ENCODE measurements at places on chromosomes 6 and 20.

GRCh38 chr6:14470671-14471070, 353.1 kb downstream of the CD83 start:
- no peak for DNase-seq

GRCh38 chr6:113354204-113354895, 502.8 kb upstream of the MARCKS start:
- DNase-seq, result no peak

- DNase-seq, result no peak
These were observed 848.8 kb upstream of the MAP3K7 start for GRCh38 chr6:91435630-91436029.

- no peak for DNase-seq
These were observed 67.8 kb upstream of the RALGAPA2 start for GRCh38 chr20:20780127-20780824.

GRCh38 chr6:131787766-131788712, 19.8 kb upstream of the ENPP1 start:
- DNase-seq, result no peak

DNA sequence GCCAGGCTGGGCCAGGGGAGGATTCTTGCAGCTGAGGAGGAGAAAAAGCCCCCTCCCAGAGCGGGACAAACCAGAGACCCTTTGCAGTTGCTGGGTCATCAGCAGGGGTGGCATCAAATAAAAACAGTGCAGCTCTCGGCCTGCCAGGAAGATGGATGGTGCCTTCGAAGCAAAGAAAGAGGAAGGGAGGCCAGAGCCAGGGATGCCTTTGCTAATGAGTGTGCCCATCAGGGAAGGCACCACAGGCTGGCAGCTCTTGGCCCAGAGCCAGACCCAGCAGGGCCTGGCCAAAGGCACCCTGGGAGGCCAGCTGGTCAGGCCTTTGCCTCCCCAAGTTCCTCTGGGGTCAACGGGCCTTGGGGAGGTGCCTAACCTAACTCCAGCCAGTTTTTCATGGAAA, 26.3 kb upstream of the ZNF318 start:
- DNase-seq, result no peak

DNA sequence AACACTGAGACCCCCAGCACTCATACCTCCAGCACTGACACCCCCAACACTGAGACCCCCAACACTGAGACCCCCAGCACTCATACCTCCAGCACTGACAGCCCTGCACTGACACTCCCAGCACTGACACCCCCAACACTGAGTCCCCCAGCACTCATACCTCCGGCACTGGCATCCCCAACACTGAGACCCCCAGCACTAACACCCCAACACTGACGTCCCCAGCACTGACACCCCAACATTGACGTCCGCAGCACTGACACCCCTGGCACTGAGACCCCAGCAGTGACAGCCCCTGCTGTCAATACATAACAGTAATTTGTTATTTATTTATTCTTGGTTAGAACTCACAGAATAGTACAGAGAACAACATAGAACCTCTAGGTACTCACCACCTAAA, 58.0 kb downstream of the ERMARD start:
- DNase-seq, result no peak

DNA sequence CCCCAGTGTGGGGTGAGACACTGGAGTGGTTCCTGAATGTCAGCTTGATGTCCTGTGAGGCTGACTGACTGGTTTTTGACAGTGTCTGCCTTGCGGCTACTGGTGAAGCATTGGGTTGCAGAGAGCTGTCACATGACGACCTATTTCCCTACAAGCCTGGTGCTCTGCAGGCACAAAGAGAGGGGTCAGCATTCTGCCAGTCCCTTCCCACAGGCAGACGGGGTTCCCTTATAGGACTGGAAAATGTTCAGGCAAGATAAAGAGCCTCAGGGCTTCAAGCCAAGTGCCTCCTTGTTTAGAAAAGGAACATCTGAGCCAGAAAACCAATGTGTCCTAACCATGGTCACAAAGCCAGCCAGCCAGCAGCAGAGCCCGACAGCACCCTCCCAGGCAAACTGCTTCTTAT, 11.0 kb downstream of the LY86 start:
- no peak for DNase-seq

- no peak for DNase-seq
These were observed 52.7 kb upstream of the PTGIS start for GRCh38 chr20:49620364-49621240.

GRCh38 chr6:26372308-26373144, 7.5 kb downstream of the BTN3A2 start:
- DNase-seq, result no peak

DNA sequence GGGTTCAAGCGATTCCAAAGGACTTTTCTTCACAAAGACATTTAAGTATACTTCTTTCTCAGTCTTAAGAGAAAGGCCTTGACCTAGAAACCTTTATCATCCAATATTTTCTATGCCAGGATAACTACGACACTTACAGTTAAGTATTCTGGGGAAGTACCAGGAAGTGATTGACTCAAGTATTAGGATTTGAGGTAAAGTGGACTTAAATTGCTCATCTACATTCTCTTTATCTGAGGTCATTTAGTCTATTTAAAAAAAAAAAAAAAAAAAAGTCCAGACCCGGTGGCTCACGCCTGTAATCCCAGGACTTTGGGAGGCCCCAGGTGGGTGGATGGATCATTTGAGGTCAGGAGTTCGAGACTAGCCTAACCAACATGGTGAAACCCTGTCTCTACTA, 114.7 kb downstream of the ZFAND3 start:
- DNase-seq, result no peak

DNA sequence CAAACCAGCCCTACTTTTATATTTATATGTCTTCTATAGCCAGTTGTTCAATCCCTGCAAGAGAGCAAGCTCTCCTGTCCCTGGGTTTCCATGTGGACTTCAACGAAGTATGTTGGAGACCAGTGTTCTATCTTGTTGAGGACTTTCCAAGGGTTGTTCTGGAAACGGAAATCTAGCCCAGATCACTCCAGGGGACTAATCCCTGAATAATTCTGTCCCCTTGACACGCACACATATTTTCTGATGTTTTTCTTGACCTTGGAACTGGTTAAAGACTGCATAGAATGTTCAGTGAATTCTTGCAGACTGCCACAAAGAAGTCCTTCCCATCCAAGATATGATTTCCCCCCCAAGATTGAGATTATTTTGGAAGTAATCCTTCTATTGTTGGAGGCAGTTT, 9.5 kb upstream of the MYLK2 start:
- DNase-seq, result no peak

- DNase-seq, result no peak
These were observed 290.8 kb upstream of the RNF24 start for GRCh38 chr20:4306206-4306605.

GRCh38 chr6:129279343-129280292, 396.7 kb downstream of the LAMA2 start:
- DNase-seq, result no peak

DNA sequence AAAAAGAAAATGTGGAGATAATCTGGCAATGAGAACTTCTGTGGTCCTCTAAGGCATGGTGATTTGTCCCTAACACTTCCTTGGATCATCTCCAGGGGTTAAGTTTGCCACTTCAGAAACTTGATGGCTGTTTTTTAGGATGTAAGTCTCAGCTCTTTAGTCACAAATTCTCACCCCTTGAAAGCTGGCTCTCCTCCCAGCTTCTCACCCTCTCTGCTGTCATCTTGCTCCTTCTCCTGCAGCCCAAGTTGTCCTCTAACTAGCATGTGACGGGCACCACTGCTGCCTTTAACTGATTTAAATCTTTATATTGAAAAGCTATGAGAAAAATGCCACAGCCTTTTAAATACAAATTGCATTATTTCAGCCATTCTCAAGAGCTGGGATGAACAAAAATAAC, 107.8 kb downstream of the MAP3K5 start:
- DNase-seq, result no peak

DNA sequence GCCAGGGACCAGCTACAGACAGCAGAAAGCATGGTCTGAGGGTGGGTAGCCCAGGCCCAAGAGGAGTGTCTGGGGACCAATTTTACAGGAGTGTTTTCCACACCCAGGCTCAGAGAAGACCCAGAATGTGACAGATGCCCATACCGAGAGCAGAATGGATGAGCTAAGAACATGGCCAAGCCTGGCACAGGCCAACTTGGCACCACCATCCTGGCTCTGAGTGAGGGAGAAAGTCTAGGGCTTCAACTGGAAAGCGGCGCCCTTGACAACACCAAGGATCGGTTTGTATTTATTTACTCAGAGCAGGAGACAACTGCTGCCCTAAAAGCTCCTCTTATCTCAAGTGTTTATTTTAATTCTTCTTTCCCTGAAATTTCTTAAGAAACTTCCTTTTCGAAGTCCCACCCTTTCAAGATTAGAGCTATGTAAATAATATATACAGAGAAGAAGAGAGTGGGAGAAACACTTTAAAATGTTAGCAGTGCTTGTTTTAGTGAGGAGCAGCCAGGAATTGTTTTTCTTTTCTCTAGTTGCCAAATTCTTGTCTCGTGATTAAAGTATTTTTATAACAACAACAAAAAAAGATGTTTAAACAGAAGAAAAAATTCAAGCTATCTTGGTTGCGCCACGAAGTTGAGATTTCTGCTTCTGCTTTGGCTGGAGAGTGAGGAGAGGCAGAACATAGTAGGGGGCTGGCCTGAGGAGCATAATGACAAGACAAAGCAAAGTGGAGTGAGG, 16.2 kb downstream of the TNXB start:
- DNase-seq, result no peak

GRCh38 chr6:56280126-56280525, 32.7 kb upstream of the COL21A1 start:
- no peak for DNase-seq

Measured in T follicular helper cell (primary cell).